ENCODE measurements at places on chromosomes 2 and 18.
A peak's percentile ranks its signal among the peaks of the same experiment; 100 is the strongest.

DNA sequence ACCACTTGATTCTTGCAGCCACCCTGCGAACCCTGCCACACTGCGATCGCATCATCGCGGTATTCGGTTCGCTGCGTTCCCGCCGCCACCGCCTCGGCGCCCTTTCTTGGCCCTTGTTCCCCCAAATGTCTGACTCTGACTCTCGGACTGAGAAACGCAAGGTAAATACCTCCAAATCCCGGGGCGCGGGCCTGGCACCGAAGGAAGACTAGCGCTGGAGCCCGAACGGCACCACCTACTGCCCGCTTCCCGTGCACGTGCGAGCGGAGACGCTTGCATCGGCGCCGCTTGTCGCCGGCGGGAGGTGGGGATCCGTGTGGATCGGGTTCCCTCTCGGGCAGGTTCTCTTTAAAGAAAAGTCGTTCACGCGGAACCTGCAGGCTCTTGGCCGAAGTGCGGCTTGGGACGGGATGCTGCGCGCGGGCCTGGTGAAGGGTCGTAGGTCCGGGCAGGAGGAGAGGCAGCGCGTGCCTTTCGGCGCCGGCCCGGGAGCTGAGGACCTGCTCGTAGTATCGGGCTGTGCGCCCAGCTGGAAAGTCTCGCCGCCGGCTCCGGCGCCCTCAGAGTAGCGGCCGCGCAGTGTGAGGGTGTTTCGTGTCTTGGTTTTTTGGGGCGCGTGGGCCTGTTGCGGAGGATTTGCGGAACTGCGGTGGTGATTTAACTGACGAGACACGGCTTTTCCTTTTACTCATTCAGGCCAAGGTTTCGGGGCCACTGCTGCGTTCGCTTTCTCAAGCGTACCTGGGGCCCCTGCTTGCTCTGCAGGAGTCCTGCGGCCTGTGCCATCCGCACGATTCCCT, 514 bp downstream of the BCL2L11 start:
- DNase-seq: peak; percentile 90

GRCh38 chr2:222608081-222608480, 47.8 kb downstream of the FARSB start:
- DNase-seq: no peak

DNA sequence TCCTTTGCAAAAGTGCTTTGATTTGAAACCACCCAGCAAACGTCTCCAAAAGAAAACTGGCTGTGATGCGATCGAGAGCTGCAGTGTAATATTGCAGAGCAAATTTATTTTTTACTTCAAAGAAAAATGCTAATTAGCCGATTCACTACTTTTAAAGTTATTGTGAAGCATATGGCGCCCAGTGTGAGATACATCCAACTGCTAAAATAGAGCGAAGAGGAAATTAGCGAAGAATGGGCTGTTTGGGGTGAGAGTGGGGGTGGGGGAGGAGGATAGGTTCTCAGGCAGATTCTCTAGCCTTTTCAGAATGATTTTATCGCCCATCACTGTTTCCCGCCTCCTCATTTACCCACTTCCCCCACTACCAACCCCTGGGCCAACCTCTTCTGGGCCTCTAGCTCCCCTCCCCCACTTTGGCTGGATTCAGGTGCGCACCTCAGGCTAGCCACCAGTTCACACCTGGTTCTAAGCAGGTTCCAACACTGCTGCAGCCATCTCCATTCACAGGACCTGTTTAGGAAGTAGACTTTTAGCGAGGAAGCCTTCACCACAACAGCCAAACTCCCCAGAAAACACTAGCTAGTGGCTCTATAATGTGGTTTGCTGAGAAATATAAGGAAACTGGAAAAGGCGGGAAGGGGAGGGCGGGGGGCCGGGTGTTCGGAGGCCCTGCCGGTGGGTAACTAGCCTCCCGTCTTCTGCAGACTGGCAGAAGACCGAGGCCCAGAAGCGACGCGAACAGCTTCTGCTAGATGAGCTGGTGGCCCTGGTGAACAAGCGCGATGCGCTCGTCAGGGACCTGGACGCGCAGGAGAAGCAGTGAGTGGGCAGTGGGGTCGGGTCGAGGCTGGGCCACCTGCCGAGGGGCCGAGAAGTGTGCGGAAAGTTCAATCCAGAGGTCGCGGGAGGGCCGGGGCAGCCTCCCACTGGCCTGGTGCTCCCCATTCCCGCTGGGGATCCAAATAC, 6.0 kb upstream of the OTX1 start:
- peak; percentile 66 for DNase-seq

- no peak for DNase-seq
Observed at GRCh38 chr2:21317131-21317530, 193.4 kb downstream of the TDRD15 start.

GRCh38 chr2:238999291-238999741, 151.4 kb downstream of the TWIST2 start:
- DNase-seq: peak; percentile 82

DNA sequence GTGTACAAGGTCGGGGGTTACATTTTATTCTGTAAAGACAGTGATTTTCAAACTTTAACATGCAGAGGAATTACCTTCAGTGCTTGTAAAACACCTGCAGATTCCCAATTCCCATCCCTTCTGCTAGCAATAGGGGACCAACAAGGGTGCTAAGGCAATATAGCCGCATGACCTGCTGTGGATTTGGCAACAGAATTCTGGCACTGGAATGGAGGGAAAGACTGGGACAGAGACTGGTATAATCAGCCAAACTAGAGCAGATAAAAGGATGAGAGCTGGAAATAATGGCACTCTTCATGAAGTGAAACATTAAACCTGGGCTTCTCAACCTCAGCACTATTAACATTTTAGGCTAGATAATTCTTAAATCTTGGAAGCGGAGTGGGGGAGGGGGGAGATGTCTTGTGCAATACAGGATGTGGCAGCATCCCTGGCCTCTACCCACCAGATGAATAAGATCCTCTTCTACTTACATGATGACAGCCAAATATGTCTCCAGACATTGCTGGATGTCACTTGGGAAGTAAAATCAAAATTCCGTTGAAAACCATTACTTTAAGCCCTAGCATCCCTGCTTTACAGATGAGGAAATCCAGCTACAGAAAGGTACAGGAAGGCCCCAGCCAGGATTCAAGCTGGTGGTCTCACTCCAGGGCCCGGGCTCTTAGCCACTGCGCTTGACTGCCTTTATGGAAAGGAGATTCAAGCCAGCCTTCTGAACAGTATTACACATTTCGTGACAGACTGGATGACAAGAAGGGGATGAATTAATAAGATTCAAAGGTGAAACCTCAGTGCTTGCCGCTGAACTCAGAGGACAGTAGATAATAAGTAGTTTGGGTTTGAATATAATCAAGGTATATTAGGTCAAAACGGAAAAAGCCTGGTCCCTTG, 1.7 kb downstream of the EVA1A start:
- DNase-seq: no peak

DNA sequence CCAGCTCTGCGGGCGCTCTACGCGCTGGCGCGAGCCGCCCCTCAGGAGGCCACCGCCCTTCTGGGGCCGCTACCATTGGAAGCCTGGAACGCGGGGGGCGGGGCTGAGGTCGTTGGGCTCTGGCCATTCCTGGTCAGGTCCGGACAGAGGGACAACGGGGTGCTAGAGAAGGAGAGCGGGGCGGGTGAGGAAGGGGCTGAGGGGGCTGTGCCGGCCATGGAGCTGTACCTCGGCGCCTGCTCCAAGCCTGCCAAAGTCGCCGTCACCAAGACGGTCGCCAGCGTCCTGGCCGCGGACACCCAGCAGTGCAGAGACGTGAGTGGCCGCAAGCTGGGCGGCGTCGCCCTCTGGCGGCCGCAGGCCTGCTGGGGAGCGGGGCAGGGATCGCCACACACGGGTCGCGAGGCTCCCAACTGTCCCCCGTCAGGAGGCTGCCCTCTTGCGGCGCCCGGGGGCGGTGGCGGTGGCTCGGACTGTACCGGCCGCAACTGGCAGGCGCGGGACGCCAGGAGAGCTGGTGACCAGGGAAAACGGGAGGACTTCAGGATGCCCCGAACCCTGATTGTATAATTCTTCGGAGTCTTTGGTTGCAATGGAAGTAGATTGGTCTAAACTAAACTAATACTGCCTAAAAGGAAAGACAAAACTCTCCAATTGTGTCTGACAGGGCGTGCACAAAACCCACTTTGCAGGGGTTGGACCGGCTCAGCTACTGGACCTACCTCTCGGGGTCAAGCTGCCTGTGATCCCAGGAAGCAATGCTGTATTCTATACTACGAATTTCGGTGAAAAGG, at the start of gene FSIP2:
FSIP2 (plus strand) TSS at position 126 of the 794 bp plus-strand sequence; CDS start at position 217, 91 bp downstream.
- peak; percentile 87 for DNase-seq

DNA sequence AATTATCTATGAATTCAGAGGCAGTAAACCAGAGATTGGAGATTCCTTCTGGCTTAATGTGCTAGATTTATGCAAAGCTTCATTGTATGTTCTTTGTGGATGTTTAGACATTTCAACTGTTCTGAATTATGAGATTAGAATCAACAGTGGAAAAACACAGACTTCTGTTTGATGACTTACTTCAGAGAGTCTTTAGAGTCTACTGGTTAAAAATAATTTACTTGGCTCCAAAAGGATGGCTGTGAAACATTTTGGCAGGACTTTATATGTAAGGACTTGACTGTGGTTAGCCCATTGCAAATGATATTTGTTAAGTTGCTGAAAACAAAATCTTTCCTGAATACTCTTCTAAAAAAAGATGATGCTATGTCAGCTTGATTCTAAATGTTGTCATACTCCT, 25.5 kb upstream of the LRRC30 start:
- no peak for DNase-seq

DNA sequence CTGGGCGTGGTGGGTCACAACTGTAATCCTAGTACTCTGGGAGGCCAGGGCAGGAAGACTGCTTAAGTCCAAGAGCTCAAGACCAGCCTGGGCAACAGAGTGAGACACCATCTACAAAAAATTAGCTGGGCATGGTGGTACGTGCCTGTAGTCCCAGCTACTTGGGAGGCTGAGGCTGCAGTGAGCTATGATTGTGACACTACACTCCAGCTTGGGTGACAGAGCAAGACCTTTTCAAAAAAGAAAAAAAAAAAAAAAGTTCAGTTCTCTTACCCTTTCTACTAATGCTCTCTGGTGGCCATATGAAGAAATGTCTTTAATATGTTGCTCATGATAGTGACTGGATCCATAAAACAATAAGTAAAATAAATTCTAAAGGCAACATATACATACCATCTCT, 14.9 kb downstream of the TYW5 start:
- no peak for DNase-seq

DNA sequence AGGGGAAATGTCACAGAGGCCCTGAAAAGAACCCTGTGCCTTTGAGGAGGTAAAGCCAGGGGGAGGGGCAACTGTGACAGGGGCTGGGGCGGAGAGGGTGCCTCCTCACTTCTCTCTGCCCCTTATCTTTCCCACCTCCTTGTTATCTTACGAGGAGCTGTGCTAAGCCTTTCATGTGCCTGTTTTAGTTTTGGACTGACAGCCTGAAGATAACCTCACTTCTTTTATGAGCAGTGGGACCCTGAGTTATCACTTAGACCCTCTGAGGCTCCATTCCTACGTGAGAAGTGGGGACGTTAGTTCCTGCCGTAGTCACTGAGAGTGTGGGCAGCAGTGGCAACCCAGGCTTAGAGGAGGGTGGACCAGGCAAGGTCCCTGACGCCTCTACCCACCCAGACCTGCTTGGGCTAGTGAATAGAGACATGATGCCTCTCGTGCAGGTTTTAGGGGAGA, 39.5 kb upstream of the LBH start:
- DNase-seq: no peak

- no peak for DNase-seq
Observed at GRCh38 chr2:135843671-135844070, 6.7 kb upstream of the LCT start.

DNA sequence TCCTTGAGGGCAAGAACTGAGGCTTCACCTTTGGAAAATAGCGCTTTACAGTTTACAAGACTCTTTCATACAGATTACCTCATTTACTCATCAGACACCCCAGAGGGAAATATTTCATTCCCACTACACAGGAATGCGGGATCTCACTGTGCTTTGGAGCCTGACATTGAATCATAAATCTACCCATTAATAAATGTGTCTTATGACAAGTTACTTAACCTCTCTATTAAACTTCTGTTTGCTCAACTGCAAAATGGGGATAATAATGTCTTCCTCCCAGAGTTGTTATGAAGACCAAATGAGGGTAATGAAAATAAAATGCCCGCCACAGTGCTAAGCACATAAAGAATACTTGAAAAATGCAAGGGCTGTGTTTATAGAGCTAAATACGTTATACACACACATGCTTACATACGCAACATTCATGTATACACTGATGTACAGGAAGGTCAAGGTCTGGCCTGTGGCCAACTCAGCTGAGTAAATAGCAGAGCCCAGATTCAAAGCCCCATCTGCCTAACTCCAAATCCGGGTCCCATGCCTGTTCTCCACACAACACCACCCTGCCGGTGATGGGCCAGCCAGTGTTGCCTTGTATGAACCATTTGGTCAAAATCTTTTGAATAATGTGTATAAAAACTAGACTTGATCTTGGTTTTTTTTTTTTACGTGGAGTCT, 77.8 kb upstream of the STPG4 start:
- DNase-seq: no peak

DNA sequence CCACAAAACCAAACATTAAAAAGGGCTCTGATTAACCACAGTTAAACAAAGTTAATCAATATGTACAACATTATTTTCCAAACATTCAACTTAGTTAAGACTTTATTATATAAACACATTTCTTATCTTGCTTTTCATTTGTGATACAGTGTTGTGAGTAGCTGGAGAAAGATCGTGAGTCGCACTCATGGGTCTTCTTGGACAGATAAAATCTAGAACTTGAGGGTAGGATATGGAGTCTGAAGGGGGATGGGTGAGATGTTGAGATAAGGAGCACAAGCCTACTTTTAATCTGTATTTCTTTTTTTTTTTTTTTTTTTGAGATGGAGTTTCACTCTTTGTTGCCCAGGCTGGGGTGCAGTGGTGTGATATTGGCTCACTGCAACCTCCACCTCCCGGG, 22.6 kb upstream of the TMEM214 start:
- DNase-seq: no peak

- no peak for DNase-seq
Observed at GRCh38 chr2:157771234-157771633, 104.9 kb downstream of the ACVR1 start.

DNA sequence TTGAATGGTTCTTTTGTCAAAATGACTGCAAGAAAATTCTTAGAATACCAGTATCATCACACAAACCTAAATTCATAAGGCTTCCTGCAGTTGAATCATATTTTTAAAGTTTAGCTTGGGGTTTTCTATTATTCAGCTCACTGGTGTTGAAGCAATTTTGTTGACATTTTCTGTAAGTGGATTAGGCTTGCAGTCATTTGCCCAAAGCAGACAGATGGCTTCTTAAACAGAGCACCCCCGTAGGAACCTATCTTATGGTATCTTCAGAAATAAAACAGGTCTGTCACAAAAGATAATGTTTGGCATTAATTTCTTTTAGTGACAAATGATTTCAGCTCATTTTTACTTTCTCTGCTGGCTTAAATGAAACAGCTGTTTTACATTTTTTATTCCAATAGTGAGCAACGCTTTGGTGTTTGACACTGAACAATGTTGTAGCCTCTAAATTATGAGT, 331.1 kb downstream of the PLCL1 start:
- DNase-seq: no peak
